Sigmoid colon (tissue), 7 donors: ENCODE measurements at places on chromosomes 2 and 18.

GRCh38 chr2:106172649-106173048 is 21.5 kb downstream of the UXS1 start:
- peaks cover 9% of the 10 kb centered on the region for H3K4me1 ChIP-seq
- no peak for DNase-seq
- H3K27ac ChIP-seq = no peak overlapping the region
- H3K4me3 ChIP-seq = no peak overlapping the region
- no peaks in the 10 kb centered on the region for H3K27me3 ChIP-seq

GRCh38 chr2:209840434-209840833 is 68.8 kb downstream of the UNC80 start:
- DNase-seq = no peak
- H3K27me3 ChIP-seq = no peaks in the 10 kb centered on the region
- no peaks in the 10 kb centered on the region for H3K36me3 ChIP-seq
- no peaks in the 10 kb centered on the region for H3K4me1 ChIP-seq
- no peak overlapping the region for H3K4me3 ChIP-seq

DNA sequence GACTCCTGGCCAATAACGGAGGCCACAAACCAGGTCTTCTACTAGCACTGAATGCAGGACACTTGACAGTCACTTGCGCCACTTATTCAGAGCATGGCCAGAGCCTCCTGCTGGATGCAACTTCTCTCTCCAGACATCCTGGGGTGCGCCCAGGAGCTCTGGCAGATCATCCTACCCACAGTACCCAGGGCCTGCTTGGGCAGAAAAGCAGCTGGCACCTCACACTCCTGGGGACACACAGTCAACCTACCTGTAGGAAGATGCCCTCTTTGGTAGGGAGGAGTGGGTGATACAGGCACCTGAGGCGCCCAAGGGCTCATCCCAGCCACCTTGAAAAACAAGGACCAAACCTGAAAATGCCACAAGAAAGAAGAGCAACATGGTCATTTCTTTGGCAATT is 13.3 kb downstream of the GALNT14 start:
- H3K27ac ChIP-seq = no peak overlapping the region
- no peaks in the 10 kb centered on the region for H3K4me1 ChIP-seq
- DNase-seq = no peak

DNA sequence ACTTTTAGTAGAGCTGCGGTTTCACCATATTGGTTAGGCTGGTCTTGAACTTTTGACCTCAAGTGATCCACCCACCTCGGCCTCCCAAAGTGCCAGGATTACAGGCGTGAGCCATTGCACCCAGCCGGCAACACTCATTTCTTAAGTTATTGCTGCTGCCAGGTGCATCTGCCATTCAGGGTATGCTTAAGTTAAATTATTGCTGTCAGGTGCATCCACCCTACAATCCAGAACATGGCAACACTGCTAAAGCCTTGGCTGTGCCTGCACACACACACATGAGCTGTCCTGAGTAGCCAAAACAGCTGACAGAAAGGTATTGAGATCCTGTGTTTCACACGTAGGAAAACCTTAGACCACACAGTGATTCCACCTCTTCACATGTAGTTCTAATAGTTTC is 148.2 kb downstream of the FAM161A start:
- H3K36me3 ChIP-seq = no peaks in the 10 kb centered on the region
- no peak overlapping the region for H3K4me3 ChIP-seq
- no peak for DNase-seq
- H3K4me1 ChIP-seq = no peaks in the 10 kb centered on the region
- no peaks in the 10 kb centered on the region for H3K27me3 ChIP-seq

GRCh38 chr2:240986787-240987411 is 11.5 kb upstream of the SNED1 start:
- no peaks in the 10 kb centered on the region for H3K36me3 ChIP-seq
- peaks cover 38% of the 10 kb centered on the region for H3K27me3 ChIP-seq
- DNase-seq = peak; percentile 82
- H3K27ac ChIP-seq = no peak overlapping the region
- no peaks in the 10 kb centered on the region for H3K4me1 ChIP-seq

GRCh38 chr2:16114070-16114469 is 173.7 kb downstream of the MYCN start:
- H3K4me1 ChIP-seq = no peaks in the 10 kb centered on the region
- no peaks in the 10 kb centered on the region for H3K27me3 ChIP-seq
- H3K4me3 ChIP-seq = no peak overlapping the region
- no peak overlapping the region for H3K27ac ChIP-seq
